Hindlimb muscle (tissue), 1 donor: ENCODE measurements at places on chromosomes 12 and 14.

GRCh38 chr12:122199484-122200355 lies 3.8 kb upstream of the B3GNT4 start:
- DNase-seq: no peak

- no peak for DNase-seq
Measured at GRCh38 chr14:101223561-101224162, 320.1 kb upstream of the RTL1 start.

DNA sequence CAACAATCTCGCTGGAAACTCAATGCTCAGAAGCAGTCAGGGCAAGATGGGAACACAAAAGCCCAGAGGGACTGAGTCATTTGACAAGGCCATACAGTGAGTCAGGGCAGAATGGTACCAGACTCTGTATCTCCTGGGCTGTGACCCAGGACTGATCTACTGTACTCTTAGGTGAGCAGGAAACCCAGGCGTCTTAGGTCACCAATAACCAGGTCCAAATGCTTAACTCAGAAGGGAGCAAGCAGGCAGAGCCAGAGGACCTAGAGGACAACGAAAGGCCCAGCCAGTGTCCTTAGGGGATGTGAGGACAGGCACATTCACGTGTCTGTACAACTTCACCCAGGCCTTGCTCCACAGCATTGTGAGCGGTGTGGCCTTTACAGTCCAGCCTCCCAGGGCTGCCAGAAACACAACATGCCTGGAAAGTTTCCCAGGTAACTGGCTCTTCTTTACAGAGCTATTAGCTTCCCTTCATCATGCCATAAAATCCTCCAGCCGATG lies 69.9 kb downstream of the ARL6IP4 start:
- peak; percentile 59 for DNase-seq

DNA sequence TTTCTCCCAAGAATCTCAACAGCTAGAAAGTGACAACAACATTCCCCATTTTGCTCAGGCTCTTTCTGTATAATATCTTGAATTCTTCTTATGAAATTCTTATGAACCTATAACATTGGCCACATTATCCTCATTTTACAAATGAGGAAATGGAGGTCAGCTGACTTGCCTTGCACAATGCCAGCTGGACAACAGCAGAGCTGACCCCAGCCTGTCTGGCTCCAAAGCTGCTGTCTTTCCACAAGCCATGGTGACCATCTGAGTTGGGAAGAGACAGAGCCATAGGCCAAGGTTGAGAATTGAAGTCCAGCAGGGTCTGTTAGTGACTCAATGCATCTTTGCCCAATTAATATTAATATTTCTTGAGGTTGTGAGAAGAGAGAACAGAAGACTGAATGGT lies 87.3 kb downstream of the KSR2 start:
- DNase-seq: no peak

DNA sequence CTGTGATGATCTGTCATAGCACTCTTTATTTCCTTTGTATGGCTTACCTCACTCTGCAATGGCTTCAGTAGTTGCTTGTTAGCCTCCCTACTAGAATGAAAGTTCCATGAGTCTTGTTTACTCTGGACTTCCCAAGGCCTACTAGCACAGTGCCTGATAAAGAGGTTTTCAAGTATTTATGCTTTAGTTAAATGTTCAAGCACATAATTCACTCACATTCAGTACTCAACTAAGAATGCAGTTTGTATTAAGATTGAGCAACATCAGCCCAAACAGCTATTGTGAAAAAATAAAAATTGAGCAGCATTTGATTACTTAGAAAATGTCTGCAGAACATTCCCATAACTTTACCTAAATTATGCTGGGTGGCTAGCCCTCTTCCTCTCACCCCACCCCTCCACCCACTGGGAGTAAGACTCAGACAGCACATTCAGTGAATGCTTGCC lies 158.9 kb upstream of the AMIGO2 start:
- no peak for DNase-seq

GRCh38 chr12:73445658-73446324 lies 1091.8 kb upstream of the ATXN7L3B start:
- DNase-seq: no peak

DNA sequence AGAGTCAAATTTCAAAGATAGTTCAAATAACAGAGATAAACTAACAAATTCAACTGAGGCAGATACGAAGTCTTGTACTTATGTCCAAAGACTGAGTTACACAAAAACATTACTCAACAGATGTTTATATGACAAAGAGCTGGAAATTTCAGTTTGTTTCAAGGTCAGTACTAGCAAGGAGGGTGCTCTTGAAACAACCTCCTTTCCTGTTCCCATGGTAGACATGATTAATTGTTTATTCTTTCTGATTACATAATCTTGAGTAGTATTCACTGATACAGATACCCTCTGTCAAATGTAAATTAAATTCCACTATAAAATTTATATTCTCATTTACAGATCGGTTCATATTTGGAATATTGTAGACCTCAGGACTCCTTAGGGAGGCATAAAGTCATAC lies 23.4 kb downstream of the TSPAN8 start:
- no peak for DNase-seq
